ENCODE measurements at places on chromosomes 5 and 9. TPM values are rescaled to one million over a fixed set of nuclear protein-coding genes. Genes with fewer than 3 reads are reported as not detected.

- H3K27ac ChIP-seq: no peak overlapping the region
- H3K27me3 ChIP-seq: no peaks in the 10 kb centered on the region
- H3K4me1 ChIP-seq: no peaks in the 10 kb centered on the region
- no peak for DNase-seq
These were observed 59.7 kb downstream of the DOCK8 start for GRCh38 chr9:274406-274805.

The CLIC3 gene
- total RNA-seq: 3.6 TPM

DNA sequence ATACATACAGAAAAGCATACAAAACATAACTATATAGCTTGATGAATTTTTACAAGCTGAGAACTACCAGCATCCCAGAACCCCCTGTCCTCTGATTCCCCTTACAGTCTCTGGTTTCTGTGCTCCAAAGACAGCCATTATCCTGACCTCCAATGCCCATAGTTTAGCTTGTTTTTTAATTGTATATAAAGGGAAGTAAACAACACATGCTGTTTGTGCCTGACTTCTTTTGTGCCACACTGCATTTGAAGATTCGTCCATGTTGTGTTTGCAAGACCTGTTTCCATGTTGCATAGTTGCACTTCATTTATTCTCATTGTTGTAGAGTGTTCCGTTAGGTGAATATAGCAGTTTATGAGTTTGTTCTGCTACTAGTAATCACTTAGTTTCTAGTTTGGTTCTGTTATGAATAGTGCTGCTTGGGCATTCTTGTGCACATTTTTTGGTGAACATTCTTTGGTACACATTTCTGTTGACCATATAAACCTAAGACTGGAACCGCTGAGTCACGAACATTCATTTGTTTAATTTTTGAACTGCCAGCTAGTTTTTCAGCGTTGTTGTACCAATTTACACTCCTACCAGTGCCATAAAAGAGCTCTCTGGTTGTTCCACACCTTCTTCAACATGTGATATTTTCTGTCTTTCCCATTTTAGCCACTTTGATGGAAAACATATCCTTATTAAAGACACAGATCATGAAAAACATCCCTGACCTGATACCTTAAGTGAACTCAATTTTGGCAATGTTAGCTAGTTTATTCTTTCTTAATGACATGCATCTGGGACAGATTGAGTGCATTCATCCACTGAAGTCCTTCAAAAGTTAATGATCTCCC lies 78.1 kb upstream of the ANXA1 start:
- no peak for DNase-seq
- H3K27ac ChIP-seq: no peak overlapping the region
- H3K36me3 ChIP-seq: no peaks in the 10 kb centered on the region
- H3K4me1 ChIP-seq: no peaks in the 10 kb centered on the region
- no peaks in the 10 kb centered on the region for H3K27me3 ChIP-seq
- H3K4me3 ChIP-seq: no peak overlapping the region

The LRRC19 gene
- 48.9 TPM for total RNA-seq

GRCh38 chr9:95494022-95494415 lies 22.8 kb downstream of the PTCH1 start:
- H3K36me3 ChIP-seq: no peaks in the 10 kb centered on the region
- no peaks in the 10 kb centered on the region for H3K4me1 ChIP-seq
- no peaks in the 10 kb centered on the region for H3K27me3 ChIP-seq
- no peak for DNase-seq

DNA sequence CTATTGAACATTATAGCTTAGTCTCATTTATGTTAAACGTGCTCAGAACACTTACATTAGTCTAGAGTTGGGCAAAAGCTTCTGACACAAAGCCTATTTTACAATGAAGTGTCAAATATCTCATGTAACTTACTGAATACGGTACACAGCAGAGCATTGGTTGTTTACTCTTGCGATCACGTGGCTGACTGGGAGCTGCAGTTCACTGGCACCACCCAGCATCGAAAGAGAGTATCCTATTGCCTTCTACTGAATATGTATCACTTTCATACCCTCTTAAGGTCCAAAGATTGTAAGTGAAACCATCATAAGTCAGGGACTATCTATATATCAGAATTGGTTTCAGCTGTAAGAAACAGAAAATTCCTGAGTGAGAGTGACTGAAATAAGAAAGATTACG lies 42.6 kb upstream of the OSMR start:
- H3K4me3 ChIP-seq: no peak overlapping the region
- DNase-seq: no peak
- H3K36me3 ChIP-seq: no peaks in the 10 kb centered on the region

Measured in colonic mucosa (tissue), 4 donors.